ENCODE measurements at places on chromosomes 4 and X.

GRCh38 chr4:111028795-111029194 is 405.9 kb upstream of the PITX2 start:
- no peak for DNase-seq

DNA sequence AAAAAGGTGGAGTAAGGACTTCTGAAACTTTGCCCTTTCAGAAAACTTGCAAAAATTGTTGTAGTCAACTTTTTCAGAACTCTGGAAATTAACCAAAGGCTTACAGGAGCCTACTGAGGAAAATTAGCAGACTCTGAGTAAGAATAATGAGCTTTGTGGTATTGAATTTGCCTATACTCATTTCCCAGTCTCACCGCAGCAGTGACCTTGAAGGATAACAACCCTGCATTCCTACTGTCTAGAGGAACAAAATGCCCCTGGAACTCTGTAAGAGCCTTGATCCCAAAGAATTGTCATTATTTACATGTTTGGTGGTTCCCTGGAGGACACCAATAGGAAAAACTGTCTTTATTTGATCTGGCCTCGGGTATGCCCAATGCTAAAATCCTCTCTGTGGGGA is 57.9 kb downstream of the MND1 start:
- DNase-seq = no peak

GRCh38 chrX:45735571-45735970 is 534.9 kb upstream of the DIPK2B start:
- no peak for DNase-seq

DNA sequence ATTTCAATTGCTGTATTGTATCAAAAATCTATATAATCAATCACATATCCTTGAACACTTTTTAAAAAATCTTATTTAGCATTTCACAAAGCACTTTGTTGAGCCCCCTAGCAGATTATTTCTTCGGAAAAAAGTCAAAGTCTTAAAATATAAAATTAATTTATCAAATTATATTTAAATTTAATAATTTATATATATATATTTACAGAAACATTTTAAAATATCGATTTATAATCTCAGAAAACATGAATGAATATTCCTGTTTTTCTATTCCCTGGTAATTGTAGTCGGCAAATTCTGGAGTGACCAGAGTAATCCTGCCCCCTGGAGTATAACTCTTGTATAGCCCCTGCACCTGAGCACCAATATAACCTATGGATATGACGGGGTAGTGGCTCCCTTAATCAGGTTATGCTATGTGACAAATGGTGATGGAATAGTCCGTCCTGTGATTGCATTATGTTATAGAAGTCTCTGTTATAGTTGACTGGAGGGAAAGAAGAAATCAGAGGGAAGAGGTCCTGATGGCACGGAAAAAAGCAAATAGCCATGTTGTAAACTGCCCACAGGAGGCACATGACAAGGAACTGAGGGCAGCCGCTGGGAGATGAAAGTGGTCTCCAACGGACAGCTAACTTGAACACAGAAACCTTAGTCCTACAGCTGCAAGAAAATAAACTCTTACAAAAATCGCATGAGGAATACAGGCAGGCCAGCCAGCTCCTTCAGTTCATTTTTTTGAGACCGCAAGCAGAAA is 1092.3 kb downstream of the ARAP2 start:
- DNase-seq = no peak

DNA sequence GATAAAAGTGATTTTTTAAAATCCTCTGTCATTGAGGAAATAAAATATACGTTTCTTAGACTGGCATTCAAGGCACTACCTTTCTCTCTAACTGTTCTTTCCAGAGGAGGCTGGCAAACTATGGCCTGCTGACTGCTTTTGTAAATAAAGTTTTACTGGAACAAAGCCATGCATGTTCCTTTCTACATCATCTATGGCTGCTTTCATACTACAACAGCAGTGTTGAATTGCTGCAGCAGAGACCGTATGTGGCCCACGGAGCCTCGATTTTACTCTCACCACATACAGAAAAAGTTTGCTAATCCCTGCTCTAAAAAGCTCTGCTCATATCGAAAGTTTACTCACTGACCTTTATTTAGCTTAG is 20.2 kb downstream of the SETD7 start:
- no peak for DNase-seq

DNA sequence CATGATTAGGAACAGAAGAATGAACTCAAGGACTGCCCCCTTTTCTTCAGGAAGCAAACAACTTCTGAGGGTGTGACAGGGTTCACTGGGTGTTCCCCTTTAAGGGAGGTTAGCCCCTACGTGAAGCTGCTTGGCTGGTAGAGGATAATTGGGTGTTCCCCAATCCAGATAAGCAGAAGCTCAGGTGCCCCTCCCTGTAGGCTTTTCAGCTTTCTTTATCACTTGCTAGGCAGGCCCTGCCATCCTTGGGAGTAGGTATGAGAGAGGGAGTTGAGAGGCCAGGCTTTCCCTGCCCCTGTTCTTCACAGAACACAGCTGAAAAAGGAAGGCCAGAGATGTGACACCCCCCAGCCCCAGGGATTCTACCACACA is 44.2 kb downstream of the RTL9 start:
- DNase-seq = no peak

DNA sequence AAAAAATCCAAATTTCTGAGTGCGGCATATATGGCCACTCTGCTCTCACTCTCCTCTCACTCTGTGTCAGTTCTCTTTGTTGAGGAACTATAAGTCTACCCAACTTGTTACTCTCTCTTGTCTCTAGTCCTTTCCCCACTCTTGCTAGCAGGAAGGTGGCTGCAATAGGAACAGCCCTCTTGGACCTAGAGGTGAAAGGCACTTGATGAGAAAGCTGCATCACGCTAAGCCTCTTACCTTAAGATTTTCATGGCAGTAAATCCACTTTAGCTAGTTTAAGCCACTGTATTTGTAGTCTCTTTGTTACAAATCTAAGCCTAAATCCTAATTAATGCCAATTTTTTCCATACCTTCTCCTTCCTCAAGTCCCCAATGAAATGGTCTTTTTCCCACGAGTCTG is 189.9 kb downstream of the NKX6-1 start:
- no peak for DNase-seq

DNA sequence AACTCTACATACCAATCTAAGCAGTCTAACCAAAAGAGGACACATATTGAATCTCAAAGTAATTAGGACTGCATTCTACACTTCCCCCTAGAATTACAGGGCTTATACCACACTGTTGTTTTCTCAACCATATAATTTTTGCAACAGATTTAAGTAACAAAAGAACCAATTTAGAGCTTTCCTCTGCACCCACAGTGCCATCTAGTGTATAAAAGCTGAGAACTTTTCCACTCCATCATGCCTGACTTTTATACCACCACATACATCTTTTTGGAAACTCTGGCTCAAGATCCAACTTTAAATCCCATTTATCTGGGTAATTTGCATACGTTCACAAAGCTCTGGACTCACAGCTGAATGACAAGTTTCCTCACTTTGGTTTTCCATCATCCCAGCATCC is 99.5 kb downstream of the EFHC2 start:
- DNase-seq = no peak

GRCh38 chrX:147962476-147962875 is 18.7 kb upstream of the FMR1NB start:
- DNase-seq = no peak

- DNase-seq = no peak
Observed at GRCh38 chrX:46433892-46434291, 111.3 kb downstream of the ZNF674 start.

DNA sequence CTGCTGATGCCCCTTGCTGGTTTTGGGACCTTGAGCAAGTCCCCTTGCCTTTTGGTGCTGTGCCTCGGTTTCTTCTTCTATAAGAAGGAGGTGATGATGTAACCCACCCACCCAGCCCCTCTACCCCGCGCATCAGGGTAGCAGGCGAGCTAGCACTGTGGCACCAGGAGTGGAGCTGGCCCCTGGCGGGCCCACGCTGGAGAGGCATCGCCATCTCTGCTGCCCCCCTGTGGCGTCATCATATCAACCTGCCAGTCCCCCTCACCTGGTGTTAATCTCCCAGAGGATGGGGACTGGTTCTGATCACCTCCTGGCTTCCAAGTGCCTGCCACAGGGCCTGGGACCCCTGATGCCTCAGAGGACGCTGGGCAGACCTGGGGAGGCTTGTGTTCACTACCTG is 6.3 kb upstream of the SORCS2 start:
- no peak for DNase-seq

GRCh38 chr4:109994415-109994827 is 81.7 kb downstream of the EGF start:
- no peak for DNase-seq

GRCh38 chr4:31715302-31715701 is 995.1 kb downstream of the PCDH7 start:
- DNase-seq = no peak

DNA sequence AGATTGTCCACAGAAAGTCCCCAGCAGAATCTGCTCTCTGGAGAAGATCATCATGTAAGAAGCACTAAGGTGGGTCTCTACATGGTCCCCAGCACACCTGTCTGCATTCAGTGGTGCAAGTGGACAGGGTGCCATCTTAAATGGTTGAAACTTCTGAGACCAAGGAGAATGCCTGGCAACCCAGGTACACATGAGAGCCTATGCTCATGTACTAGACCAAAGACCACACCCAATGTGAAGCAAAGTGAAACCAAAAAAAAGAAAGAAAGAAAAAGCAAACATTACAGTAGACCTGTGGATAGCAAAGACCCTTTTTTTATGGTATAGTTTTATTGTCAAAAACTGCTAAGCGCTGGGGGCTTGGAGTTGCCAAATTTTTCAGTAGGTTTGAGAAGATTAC is 15.0 kb downstream of the CD40LG start:
- no peak for DNase-seq

DNA sequence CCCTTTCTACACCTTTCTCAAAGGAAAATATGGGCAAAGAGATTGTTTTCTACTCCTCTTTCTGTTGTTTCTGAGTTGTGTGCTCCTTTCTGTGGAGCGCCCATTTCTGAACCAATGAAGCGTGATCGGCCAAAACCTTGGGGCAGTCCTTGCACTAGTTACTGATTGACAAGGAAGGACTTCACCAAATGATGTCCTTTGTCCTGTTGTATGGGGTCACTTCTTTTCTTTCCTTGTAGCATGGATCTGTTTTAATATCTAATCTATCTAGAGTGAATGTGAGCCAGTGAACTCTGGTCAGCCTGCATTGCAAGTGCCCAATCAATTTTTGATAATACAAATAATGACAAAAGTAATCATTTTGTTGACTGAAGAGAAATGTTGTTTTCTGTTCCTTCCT is 94.5 kb downstream of the EGF start:
- no peak for DNase-seq

GRCh38 chr4:141757287-141757686 is 120.9 kb downstream of the IL15 start:
- no peak for DNase-seq

DNA sequence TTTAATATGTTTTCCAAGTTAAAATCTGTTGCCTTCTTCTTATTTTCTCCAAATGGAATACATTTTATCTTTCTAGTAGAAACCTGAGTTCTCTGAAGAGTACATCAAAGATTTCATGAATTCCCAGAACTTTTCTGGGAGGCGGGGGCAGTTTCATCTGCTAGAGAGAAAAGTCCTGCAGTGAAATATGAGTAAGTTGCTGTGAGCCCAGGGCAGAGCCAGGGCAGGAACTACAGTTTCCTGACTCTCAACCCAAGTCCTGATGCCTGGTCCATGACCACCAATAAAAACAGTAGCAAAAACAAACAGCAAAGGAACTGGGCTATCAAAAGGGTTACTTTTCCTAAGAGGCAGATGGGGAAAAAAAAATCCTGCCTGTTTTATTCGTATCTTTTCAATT is 239.4 kb upstream of the CTSO start:
- DNase-seq = no peak

DNA sequence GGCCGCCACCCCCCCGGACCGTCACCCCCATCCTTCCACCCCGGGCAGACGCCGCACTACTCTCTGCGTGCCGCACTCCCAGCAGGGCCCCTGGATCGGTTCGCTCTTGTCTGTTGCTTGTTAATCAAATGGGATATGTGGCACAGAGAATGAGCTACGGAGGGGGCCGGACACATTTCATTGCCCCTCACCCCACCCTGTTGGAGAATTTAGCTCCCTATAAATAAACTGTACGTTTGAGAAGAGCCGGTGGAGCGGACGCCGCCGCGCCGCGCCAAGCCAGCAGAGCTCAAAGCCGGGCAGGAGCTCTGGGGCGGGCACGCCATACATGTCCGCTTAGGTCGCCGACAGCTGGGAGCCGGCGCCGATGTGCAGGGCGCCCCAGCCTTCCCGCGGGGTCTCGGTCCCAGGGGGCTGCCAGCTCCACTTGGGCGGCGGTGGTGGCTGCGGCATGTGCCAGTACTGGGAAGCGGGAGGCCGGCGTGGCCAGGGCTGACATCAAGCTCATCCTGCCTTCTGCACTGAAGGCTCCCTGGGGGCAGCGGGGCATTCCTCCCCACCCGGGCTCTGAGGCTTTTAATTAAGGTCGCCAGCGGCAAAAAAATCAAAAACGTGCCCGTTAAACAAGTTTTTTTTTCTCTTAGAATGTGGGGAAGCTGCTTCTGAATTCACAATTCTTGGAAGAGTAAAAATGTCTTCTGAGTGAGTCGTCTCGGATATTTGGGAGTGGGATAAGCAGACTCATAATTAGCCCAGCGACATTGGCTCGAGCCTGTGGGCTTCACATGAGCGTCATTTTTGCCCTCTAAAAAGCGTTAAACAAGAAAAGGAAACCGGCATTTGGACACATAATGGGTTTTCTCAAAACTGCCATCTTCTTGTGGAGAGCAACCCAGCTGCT is 1.1 kb upstream of the PCDH19 start:
- no peak for DNase-seq

DNA sequence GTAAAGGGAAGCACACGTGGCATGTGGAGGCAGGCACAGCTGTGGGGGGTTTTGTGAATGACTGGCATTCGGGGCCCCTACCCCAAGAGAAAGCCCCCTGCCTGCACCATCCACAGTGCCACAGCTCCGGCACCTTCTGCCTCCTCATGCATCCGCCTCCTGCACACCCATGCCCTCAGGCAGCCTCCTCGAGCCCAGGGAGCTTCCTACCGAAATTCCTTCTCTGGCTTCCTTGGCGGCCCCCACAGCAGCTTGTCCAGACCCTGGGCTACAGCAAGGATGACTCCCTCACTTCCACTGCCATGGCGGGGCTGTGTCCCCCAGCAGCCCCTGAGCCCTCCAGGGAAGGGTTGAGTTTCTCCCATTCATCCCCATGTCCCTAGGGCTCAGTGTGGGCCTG is 99.9 kb downstream of the WFS1 start:
- no peak for DNase-seq

DNA sequence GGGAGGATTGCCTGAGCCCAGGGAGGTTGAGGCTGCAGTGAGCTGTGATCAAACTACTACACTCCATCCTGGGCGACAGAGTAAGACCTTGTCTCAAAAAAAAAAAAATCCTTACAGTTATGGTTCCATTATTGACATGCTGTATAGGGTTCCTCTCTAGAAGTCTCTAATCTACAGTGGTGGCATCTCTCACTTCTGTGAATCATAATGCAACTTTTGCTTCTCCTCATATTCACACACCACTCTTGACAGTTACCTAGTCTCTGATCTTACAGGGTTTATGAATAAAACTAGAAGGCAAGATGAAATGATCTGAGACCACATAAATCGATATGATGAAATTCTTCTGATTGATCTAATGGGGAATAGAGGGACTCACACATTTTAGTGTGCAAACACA is 40.6 kb downstream of the DOCK11 start:
- DNase-seq = no peak

Data from natural killer cell treated with Interleukin-12 subunit alpha and Interleukin-12 subunit beta and Interleukin-15 and Interleukin-18, amount 100 ng/mL, for 72 hours (primary cell).